Right lung (tissue), 10 donors: ENCODE measurements at places on chromosomes 2 and 18. TPM values are rescaled to one million over a fixed set of nuclear protein-coding genes. Genes with fewer than 3 reads are reported as not detected.
A peak's percentile ranks its signal among the peaks of the same experiment; 100 is the strongest.

DNA sequence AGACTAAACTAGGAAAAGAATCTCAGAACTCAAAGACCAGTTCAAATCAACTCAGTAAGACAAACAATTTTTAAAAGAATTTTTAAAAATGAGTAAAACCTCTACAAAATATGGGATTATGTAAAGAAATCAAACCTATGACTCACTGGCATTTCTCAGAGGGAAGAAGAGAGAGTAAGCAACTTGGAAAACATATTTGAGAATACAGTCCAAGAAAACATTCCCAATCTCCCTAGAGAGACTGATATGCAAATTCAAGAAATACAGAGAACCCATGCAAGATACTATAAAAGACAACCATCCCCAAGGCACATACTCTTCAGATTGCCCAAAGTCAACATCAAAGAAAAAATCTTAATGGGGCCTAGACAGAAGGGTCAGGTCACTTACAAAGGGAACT lies 162.7 kb downstream of the WDPCP start:
- DNase-seq, result no peak

DNA sequence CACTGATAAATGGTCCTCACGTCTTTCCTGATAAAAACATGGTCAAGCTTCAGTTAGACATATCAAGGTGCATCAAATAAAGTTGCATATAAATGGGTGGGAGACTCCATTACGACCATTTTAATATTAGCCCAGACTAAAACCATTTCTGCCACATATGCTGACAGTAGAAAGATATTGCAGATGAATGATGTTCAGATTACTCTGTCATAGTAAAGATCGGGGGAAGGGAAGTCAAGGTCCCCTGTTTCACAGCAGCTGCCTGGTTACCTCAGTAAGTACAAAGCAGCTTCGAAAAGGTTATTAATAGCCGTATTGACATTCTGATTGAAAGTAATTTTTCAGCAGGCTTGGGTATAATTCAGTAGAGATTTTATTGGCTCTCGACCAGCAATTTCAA lies 927.7 kb upstream of the CDH2 start:
- no peak for DNase-seq

GRCh38 chr2:239386872-239387445 lies 13.9 kb downstream of the HDAC4 start:
- DNase-seq, result no peak

- no peak for DNase-seq
Observed at GRCh38 chr2:15302154-15302553, 259.0 kb downstream of the NBAS start.

DNA sequence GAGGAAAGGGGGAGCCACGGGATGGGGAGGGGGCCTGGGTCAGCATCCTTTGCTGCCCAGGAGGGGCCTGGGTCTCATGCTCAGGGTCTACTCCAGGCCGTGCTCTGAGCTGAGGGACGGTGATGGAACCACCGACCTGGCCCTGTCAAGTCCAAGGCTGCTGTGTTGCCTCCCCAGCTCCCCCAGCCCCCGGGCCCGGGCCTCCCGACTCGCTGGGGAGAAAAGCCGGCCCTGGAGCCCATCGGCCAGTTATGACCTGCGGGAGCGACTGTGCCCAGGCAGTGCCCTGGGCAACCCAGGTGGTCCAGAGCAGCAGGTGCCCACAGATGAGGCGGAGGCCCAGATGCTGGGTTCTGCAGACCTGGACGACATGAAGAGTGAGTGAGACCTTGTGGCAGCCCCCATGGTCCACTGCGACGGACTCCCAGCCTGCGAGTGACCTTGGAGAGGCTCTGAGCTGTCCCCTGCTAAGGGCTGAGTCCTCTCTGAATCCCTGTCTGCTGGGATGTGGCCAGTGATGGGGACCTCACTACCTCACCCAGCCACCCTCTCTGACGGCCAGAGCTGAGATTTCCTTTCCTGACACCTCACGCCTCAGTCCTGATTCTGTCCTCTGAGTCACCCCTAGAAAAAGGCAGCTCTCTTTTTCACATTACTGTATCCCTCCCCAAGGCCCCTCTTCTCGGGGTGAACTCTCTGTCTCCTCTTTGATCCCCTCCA lies 2.7 kb downstream of the SLC4A3 start:
- DNase-seq, result no peak

- DNase-seq, result no peak
Observed at GRCh38 chr2:7847321-7847720, 834.5 kb upstream of the ID2 start.

- peak; percentile 76 for DNase-seq
Observed at GRCh38 chr18:69400253-69400975, at the start of gene DOK6. TSS of gene DOK6 (plus strand) at chr18:69400888.

DNA sequence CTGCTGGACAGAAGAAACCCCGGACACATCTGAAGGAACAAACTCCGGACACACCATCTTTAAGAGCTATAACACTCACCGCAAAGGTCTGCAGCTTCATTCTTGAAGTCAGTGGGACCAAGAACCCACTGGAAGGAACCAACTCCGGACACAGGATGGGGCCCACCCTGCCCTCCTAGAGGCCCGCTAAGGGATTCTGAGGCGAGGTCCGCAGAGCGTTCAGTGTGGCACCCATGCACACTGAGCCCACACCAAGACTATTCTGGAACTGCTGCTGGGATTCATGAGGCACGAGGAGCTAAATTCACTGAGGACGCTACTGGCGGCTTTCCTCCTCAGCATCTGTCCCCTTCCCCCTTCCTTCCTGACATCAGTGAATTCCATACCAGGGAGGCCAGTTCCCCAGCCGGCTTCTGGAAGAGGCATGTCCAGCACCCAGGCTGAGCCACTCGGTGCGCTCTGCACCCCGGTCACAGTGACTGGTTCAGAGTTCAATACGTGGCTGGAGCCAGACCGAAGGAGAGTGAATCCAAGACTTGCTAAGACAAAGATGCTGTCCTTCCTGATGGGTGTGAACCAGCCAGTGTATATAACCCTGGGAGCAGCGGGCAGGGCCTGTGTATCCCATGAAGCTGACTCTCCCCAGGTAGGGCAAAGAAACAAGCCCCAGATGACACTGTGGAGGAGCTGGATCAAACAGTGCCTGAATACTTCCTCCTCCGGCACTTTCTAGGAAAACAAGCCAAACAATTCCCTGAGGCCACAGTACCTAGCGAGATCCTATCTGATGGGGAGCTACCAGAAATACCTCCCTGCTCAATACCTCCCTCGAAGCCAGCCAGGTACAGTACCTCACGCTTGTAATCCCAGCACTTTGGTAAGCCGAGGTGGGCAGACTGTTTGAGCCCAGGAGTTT lies 11.1 kb downstream of the HDAC4 start:
- no peak for DNase-seq

DNA sequence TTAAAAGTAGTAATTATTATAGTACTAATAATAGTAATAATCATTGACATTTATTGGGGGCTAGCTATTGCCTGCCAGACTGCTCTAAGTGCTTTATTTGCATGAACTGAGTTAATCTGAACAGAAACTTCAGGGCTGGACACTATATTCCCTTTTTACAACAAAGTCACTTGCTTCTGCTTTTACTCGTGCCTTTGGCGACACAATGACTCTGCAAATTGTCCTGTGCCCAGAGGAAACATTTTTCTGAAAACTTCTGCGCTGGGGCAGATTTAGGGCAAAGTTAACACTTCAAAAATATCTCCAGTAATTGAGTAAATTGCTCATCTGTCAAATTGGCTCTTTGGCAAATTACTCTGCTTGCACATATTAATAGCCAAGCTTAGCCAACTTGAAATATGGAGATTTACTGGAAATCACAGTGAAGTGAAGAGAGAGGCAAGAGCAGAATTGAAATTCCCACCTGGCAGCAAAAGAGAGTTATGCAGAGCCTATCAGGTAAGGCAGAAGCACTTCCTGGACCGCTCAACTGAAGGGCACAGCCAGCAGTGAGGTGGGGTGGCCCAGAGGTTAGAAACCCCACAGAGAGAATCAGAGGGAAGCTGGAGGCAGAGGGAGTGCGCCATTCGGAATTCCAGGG lies 36.3 kb downstream of the BMP10 start:
- no peak for DNase-seq

GRCh38 chr2:158297120-158297519 lies 159.4 kb downstream of the CCDC148 start:
- no peak for DNase-seq

GRCh38 chr2:237763812-237764211 lies 34.8 kb upstream of the RBM44 start:
- no peak for DNase-seq

DNA sequence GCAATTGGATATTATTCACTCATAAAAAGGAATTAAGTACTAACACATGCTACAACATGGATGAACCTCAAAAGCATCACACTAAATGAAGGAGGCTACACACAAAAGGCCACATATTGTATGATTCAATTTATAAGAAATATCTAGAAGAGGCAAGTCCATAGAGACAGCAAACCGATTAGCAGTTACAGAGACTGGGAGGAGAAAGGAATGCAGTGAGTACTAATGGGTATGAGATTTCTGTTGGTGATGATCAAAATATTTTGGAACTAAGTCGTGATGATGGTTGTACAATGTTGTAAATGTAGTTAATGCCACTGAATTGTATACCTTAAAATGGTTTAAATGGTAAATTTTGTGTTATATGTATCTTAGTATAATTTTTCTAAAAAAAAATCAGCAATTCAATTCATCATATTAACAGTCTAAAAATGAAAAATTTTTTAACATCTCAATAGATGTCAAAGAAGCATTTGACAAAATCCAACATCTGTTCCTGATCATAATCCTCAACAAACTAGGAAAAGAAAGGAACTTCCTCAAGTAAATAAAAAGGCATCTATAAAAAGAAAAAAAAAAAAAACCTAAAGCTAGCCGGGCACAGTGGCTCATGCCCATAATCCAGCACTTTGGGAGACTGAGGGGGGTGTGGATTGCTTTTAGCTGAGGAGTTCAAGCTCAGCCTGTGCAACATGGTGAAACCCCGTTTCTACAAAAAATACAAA lies 98.1 kb downstream of the TGIF1 start:
- DNase-seq, result no peak

DNA sequence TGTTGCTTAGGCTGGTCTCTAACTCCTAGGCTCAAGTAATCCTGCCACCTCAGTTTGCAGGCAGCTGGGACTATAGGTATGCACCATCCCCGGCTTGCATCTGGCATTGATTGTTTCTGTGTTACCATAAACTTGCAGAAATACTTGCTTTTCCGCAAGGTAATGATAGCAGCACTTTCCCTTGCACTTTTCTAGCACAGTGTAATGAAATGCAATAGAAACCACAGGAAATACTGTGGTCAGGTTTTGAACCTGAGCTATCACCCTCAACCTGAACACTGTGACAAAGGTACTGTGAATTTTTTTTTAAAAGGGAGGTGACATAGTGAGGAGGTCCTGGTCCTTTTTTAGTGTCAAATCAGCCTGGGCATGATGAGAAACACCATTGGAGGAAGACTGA lies 38.3 kb downstream of the DHRS9 start:
- no peak for DNase-seq

DNA sequence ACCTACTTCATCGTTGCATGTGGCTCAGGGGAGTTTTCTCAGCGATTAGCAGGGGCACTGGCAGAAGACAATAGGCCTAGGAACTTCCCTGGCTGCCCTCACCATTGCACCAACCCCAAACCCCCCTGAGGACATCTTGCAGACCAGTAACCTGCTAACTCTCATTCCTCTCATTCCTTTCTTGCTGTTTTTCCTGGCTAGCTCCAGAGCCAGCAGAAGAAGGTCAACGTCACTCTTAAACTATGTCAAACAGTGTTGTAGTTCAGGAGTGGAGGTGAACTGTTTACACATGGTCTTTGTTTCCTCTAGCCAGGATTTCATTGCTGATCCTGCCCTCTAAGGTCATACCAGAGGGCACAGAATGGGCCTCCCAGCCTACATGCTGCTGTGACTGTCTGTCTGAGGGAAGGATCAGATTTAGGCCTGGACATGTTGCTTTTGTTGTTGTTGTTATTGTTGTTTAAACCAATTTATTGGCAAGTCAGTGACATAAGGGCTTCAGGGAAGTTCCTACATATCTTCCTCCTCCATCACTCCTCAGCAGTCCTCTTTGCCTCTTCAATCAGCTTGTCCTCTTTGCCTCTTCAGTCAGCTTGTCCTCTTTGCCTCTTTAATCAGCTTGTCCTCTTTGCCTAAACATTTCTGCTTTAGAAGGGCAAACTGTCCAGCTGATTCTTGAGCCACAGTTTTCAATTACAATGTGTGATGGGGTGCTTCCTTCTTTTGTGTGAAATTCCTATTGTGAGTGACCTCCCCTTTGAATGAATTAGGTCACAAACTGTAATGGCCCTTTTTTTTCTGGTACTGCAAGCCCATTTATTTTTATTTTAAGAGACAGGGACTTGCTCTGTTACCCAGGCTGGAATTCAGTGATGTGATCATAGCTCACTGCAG lies 471.9 kb upstream of the TNP1 start:
- DNase-seq, result peak; percentile 42

GRCh38 chr2:130828461-130828860 lies 8.3 kb upstream of the ARHGEF4 start:
- DNase-seq, result no peak

DNA sequence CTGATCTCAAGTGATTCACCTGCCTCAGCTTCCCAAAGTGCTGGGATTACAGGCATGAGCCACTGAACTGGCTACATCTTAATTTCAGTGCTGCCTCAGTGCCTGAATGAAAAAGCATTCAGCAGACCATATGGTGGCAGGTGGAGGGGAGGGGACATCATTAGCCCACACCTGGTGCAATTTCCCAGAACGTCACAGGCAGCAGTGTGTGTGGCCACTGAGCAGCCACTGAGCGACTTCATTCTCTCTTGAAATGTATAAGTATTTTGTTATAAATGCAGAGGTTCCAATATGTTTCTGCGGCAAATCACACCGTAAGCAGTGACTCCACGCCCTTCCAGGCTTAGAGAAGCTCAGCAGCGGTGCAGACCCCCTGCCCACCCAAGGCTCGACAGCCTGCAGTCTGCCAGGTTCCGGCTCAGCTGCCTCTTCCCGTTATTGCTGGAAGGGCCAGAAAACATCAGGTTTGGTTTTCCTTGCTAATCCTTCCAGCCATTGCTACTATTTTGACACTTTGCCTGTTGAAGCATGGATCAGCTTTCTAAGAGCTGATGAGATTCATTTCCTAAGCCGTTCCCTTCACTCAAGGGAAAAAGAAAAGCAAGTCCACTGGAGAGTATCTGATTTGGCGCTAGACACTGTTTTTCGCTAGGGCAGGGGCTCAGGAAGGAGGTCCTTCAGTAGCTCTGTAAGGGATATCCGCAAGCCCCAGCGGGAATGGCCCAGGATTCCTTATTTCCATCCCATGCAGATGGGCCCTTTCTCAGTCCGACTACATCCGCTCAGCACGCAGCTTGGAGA lies 250.7 kb downstream of the VAPA start:
- DNase-seq, result no peak

DNA sequence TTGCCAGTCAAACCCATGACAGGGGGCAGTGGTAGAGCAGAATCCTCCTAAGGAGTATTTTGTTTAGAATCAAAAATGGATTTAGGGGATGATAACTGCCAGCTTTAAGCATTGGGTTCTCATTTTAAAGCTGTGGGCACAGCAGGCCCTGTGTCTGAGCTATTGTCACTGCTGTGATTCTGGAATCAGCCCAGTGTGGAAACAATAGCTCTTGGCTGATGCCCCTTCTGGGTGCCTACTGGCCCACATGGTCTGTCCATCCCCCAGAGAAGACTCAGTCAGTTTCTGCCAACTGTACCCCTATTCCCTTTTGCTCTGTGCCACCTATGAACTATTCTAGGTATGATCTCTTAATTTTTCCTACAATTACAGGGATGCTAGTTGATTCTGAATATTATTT lies 91.7 kb upstream of the LRRTM1 start:
- DNase-seq, result no peak

The COL6A3 gene
- 586 TPM for polyA plus RNA-seq

The CRACDL gene
- polyA plus RNA-seq, result 4.1 TPM

The GAD1 gene
- polyA plus RNA-seq, result 0.95 TPM

The SERPINB10 gene
- 0.15 TPM for polyA plus RNA-seq

The CCDC150 gene
- polyA plus RNA-seq, result 18.8 TPM

The ASNSD1 gene
- 64.5 TPM for polyA plus RNA-seq

The TUBA4B gene
- polyA plus RNA-seq, result 5.7 TPM

The CENPA gene
- 29.0 TPM for polyA plus RNA-seq

The VIT gene
- polyA plus RNA-seq, result 0.19 TPM

The DCDC2C gene
- polyA plus RNA-seq, result not detected
